CD8-positive, alpha-beta T cell (primary cell): ENCODE measurements at places on chromosomes 13 and 19.

- DNase-seq, result no peak
These were observed 387.1 kb upstream of the SGCG start for GRCh38 chr13:22793598-22794134.

DNA sequence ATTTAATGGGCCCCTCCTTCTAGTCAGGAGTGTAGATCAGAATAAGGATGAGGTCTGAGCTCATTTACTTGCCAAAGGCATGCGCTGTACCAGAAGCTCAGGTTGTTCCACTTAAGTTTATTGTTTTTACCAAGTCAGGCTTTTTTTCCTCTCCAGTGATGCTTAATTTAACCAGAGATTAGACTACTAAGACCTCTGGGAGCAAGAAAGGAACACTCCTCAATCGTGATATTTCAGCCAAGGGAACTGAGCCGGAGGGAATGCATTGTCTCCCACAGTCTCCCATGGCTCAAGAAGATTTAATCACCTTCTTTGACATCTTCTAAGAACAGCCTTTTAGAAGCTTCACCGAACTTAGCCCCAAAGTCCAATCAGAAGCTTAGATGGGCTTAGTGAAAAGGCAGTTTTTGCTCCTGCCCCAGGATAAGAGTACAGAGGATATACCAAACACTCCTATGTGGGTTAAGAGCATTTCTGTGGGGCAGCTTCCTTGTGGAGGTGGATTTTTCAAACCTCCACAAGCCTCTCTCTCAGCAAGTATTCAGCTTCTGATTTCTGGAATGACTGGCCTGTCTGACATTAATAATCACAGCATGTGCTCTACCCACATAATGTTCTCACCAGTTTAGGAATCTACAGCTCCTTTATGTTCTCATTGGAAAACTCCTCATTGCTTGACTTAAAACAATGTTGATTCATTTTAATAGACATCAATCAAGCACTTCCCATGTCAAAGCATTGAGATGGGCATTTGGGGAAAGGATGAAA is 322.7 kb downstream of the SUCLA2 start:
- DNase-seq, result no peak

DNA sequence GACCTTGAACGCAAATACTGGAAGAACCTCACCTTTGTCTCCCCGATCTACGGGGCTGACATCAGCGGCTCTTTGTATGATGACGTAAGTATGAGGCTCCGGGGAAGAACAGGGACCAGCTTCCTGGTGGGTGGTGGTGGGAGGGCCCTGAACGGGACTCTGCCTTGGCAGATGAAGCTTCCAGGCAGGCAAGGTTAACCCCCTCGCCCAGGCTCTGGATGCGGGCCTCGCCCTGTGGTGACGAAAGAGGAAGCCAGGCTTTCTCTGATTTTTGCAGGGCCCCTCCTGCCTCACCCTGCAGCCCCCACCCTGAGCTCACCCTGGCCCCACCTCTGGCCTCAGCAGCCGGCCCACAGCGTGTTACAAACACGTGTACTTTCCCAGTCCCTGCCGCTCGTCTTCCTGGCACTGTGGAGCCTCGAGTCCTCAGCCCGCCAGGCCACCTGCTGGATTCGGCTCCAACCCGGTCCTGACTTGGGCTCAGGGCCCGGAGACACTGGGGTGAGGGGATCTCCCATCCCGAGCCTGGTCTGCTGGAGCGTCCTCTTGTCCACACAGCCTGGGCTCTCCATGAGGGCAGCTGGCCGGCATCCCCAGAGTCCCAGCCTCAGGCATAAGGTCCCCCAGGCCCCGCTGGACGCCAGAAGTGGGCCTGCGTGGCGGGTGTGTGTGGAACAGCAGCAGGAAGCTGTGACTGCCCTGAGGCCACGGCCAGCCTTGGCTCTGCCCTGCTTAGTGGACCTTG is 72.4 kb downstream of the KDM4B start:
- DNase-seq, result no peak

GRCh38 chr13:44752164-44752563 is 176.0 kb upstream of the TSC22D1 start:
- no peak for DNase-seq

DNA sequence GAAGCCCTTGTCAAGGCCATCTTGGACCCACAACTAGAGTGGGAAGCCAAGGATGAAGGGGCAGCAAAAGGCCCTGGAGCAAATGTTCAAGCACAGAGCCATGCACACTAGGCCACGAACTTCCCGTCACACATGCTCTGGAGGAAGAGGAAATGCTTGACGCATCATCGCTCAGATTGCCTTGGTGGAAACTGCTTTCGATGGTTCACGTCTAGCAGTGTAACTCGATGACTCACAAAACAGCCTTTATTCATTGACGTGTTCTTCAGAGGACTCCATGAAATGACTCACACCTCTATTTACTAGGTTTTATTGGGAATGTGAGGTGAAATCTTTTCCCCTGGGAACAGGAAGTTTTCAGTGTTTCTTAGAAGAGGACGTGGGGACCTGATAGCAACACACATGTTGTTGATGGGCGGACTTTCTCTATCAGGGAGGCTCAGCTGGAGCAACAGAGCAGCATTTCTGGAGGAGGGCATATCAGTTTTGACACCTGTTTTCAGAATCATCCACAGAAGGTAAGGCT is 79.8 kb upstream of the FLT1 start:
- DNase-seq, result no peak

DNA sequence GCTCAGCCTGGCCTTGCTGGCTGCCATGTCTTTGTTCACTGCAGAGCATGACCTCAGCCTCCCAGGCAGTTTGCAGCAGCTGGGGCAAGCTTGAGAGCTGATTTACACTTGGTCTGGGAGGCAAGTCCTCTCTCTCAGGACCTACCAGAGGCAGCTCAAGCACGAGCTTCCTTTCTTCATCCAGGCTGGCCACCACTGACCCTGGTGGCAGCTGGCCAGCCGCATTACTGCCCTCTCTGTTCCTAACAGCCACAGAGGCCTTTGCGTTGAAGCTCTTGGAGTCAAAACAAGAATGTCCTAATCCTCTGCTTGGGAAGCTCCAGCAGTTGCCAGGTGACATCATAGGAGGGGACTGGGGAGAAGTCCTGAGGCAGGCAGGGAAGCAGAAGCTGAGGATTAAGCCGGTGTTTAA is 85.7 kb downstream of the NUFIP1 start:
- DNase-seq, result no peak

DNA sequence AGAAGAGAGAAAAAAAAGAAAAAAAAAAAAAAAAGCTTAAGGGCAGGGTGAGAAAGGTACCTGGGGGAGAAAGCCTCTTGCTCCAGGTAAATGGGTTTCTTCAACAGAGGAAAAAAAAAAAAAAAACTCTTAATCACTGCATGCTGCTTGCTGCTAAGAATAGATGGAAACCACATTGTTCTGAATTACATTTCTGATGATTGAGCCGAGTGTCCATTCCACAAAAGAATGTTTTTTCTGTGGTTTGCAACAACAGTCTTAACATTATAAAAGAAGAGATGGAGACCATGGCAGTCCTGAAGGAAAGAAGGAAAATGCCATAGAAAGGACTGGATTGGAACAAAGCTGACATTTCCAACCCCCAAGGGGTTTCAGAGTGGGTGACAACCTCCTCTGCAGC is 1312.7 kb downstream of the SLITRK1 start:
- DNase-seq, result no peak

- DNase-seq, result no peak
These were observed 18.3 kb downstream of the GPC6 start for GRCh38 chr13:93244918-93245280.

GRCh38 chr13:95207769-95208366 is 93.4 kb downstream of the ABCC4 start:
- no peak for DNase-seq

- no peak for DNase-seq
These were observed 1.7 kb upstream of the NCLN start for GRCh38 chr19:3183721-3184641.

- no peak for DNase-seq
These were observed 25.1 kb upstream of the MEIS3 start for GRCh38 chr19:47444388-47444821.

- DNase-seq, result no peak
These were observed 116.6 kb upstream of the KLF12 start for GRCh38 chr13:74250738-74251190.

DNA sequence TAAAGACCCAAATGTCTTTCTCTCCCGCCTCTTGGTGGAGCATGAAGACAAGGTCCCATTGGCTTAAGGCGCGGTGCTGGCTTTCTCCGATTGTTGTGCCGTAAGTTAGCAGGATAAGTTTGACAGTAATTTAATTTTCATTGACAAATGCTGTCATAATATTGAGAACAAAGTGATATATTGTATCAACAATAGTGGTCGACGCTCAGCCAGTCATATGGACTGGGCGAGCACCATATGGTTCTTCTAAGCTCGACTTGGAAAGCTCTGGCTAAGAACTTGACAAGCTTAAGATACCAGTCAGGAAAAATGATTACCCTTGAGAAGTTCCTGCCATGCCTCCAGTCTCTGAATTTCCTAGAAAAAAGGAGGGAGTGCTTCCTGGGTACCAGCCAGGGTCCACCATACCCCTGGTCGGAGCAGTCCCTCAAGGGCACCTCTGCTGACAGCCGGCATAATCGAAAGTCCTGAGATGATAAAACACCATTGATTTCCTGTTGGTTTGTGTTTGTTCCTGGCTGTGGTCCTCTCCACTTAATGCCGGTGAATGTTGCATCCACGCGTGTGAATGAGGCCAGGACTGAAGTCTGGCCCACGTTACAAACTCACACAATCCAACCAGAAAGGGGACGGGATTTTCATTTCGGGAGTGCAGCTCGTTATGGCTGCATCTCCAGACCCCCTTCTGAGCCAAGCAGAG is 262.1 kb downstream of the ZNF536 start:
- DNase-seq, result no peak

GRCh38 chr19:928471-929202 is 2.8 kb downstream of the ARID3A start:
- DNase-seq, result no peak

GRCh38 chr19:8451885-8452284 is 7.1 kb downstream of the HNRNPM start:
- DNase-seq, result no peak

- DNase-seq, result no peak
These were observed 24.6 kb upstream of the SEMA6B start for GRCh38 chr19:4583961-4584669.

DNA sequence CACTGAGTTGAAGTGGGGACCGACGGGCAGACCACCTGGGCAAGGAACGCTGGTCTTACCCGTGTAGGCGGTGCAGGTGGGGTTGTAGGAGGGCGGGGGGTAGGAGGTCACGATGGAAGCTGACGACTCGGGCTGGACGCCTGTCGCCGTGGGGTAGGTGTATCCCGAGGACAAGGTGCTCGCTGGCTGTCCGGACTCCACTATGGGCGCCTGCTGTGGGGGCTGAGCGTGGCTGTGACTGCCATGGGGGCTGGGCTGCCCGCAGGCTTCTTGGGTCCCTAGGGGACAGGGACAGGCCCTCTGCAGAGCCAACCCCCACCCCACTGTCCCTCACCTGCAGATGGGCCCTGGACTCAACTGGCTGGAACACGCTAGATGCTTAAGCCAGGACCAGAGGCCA is 37.2 kb downstream of the ZFR2 start:
- DNase-seq, result no peak

GRCh38 chr19:31821346-31821745 is 472.1 kb upstream of the TSHZ3 start:
- DNase-seq, result no peak

- peak; percentile 12 for DNase-seq
These were observed 17.3 kb downstream of the SIGLEC8 start for GRCh38 chr19:51440846-51441409.

DNA sequence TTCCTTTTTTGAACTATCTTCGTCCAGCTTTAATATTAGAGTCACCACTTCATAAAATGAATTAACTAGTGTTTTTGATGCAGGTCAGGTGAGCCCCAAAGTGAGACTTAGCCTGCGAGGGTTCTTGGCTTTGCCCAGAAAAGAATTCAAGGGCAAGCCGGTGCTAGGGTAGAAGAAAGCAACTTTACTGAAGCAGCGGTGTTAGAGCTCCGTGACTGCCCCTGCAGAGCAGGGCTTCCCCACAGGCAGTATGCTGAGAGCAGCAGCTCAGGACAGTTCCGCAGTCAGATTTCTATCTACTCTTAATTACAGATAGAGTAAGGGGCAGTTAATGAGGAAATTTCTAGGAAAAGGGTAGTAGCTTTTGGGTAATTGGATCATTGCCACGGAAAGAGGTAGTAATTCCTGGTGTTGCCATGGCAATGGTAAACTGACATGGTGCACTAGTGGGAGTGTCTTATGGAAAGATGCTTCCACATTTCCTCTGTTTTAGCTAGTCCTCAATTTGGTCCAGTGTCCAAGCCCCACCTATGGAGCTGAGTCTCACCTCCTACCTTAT is 432.2 kb upstream of the ZNF507 start:
- no peak for DNase-seq

- DNase-seq, result no peak
These were observed 178.0 kb downstream of the OXGR1 start for GRCh38 chr13:96816261-96816660.

DNA sequence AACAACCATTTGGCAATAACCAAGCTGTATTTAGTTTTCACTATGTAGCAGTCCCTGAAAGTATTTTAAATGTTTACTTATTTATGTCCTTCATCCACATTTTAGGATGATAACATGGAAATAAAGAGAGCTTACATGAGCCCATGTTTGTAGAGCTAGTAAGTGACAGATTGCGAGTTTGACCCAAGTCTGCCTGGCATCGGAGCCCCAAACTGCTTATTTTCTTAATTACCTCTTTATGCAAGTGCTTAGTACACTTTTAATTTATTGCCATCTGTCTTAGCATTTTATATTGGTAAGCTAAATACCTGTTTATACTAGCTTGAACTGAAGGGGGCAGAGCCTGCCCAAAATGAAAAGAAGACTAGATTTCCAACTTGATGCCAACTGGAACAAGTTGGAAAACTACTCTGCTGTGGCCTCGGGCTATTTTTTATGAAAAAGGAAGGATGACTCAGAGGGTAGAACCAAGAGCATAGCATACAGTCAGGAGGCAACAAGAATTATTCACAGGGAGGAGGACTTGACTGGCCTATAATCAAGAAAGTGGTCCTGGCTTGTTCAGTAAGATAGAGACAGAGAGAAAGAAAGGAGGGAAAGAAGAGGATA is 150.2 kb downstream of the NDFIP2 start:
- DNase-seq, result no peak

DNA sequence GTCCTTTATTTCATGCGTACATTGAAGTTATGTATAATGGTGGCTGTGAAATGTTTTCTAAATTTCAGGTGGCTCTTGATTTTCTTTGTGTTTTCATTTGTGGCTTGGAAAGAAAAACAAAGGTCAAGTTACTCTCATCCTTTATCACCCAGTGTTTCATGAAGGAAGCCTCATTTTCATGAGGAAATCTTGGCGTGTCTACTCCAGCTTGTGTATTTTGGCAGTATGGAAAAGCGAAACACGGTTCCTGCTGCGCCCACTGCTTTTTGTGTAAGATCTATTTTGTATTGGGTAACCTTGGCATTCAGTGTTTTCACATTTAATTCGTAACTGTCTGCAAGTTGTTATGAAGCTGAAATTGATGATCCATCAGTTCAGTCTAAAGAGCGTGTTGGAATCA is 147.0 kb upstream of the RNF113B start:
- no peak for DNase-seq

GRCh38 chr13:82294226-82294625 is 1588.0 kb downstream of the SLITRK1 start:
- no peak for DNase-seq

- DNase-seq, result no peak
These were observed 84.6 kb upstream of the TRPC4 start for GRCh38 chr13:37954191-37954590.
